ENCODE measurements at places on chromosomes 11 and 22.

DNA sequence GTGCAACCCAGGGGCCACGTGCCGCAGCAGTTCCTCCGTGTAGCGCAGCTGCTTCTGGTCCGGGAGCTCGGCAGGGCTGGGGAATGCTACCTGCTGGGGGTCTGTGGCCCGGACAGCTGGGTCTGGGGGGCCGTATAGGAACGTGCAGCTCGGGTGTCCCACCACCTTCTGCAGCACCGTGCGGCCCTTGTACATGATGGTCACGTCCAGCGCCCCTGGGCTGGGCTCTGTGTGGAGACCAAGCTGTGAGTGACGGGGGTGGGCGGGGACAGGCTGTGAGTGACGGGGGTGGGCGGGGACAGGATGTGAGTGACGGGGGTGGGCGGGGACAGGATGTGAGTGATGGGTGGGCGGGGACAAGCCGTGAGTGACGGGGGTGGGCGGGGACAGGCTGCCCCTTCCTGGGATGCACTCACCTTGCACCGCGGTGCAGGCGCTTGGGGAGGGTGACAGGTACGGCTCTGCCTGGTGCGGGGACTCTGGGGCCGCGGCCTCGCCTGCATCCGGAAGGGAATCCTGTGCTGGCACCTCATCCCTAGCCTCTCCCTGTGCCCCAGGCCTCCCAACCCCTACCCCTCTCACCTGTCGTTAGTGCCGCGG, 2.3 kb downstream of the IRF7 start:
- DNase-seq, result peak; percentile 67

DNA sequence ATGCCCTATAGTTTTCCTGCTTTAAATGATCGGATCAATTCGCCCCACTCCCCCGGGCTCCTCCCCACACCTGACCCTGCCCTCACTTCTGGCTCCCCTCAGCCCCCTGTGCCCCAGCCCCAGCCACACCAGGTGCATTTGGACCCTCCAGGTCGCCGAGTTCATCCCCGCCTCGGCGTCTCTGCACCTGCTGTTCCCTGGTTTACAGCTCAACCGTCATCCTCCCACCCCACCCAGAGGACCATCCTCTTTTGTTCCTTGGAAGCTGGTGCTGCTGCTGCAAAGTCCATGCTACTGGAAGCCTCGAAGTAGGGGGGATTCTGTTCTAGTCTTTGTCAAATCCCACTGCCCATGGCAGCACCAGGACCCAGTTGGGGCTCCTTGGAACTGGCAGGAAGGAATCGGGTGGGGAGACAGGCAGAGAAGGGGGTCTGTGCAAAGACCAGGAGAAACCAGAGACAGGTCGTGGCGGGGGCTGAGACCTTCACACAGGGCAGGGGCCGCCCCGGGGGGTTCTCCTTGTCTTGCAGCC, 4.5 kb upstream of the MUC5B start:
- DNase-seq, result no peak

DNA sequence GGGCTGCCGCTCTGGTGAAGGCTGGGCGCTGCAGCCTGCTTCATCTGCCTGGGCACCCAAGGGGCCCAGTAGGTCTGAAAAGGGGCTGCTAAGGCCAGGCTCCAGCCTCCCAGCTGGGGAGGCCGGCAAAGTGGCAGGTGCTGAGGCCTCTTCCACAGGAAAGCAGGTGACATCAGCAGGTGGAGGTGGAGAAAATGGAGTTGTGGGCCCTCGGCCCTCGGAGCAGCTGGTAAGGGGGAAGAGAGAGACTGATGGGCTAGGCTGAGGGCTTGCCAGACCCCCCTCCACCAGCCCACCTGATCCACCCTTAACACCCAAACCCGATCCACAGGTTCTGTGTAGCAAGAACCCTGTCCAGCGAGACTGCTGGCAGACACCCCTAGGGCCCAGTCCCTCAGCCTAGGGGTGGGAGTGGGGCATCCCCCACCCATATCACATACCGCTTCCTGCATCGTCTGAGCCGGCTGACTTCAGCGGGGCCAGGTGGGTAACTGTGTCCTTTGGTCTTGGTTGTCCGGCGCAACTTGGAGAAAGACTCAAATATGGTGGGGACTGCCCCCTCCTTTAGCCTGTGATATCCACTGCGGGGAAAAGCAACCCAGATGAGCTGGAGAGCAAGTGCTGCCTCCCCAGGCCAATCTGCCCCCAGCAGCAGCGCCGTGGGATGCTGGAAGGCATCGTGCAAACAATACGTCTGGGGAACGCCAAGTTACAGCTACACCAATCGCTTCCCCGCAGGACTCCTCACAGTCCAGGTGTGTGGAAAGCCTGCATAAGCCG, 1.5 kb downstream of the THAP7 start:
- DNase-seq, result no peak

DNA sequence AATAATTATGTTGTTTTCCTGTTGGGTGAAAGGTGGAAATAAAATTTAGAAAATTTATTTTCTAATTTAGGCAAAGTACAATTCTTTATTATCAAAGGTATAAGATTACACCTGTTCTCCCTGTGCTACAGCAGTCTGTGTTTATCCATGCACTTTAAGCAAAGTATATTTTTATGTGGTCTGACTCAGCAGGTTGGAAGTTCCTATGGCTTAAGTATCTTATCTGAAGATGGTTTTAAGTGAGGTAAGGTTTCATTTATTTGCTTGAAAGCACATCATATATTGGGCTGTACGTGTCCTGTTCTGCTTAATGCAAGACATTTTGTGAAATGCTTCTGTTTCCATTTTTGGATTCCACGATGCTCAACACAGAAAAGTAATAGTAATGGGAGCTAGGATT, 14.6 kb downstream of the PPME1 start:
- no peak for DNase-seq

- no peak for DNase-seq
Measured at GRCh38 chr11:98099371-98099770, 921.4 kb upstream of the CNTN5 start.

DNA sequence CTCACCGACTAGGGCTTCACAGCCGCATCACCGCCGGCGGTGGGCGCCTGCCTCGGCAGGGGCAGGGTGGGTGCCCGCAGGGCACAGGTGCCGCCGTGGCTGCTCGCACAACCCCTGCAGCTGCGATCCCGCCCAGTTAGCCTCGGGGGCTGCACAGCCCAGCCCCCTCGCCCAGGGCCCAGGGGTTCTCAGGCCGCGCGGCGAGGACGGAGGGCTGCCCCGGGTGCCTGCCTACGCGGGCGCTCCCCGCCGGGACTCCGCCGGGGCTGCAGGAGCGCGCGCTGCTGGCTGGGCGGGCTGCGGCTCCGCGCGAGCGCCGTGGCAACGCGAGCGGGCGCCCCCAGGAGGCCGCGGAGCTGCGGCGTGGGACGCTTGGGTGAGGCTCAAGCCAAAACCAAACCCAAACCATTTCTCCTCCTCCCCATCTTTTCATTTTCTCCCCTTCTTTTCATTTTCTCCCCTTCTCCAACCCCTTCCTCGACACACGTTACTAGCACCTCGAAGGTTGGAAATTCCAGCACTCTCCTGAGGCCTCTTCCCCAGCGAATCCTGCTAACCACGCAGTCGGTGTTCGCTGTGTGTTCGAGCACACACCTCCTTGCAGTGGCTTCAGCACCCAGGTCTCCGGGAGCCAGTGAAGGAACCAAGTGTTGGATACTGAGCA, at the start of gene MICAL3:
Gene MICAL3, minus strand, starts transcription at position 286 of the 664 bp plus-strand sequence. CDS start 117,749 bp downstream, outside the sequence.
- DNase-seq, result peak; percentile 49

DNA sequence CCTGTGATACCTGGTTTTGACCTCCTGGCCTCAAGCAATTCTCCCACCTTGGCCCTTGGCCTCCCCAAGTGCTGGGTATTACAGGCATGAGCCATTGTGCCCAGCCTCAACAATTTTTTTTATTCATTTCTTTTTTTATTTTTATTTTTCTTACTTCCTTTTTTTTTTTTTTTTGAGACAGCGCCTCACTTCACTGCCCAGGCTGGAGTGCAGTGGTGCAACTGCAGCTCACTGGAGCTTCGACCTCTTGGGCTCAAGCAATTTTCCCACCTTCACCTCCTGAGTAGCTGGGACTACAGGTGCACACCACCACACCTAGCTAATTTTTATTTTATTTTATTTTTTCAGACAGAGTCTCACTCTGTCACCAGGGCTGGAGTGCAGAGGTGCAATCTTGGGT, 25.5 kb upstream of the CECR2 start:
- no peak for DNase-seq

DNA sequence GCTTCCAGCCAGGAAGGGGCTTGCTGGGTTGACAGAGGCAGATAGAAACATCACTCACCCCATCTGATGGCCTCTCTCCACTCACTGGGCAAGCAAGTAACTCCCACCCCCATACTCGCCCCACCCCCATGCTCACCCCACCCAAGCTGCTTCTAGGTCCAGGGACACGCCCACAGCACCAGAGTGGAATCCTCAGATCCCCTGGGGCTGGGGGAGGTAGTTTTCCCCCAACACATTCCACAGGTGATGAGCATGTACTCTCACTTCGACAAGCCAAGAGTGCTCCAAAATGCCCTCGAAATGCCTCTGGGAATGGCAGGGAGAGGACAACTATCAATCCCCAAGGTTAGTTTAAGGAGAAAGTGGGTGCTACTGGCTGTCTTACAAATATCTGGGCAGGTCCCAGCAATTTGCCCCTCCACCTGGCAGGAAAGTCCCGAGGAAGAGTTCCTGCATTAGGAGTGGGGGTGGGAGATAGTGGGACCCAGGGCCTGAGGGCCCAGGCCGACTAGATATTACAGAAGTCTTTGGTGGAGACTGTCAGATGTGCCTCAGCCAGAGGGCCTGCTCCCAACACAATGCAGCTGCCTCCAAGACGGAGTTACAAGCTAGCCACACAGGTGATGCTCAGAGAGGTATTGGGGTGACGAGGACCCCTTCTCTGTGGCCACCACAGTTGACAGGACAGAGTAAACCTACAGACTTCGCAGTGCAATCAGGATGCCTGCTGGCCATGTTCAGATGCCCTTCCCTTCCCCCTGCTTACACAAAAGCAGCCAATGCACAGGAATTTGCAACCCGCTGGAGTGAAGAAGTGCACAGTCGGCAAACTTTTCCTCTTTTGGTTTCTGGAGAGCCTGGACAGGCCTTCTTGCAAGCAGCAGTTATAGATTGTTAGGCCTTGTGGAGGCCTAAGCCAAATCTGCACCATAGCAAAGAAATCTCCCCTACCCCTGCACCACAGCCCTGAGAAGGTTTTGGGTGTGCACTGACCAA, 2.9 kb upstream of the LMO1 start:
- DNase-seq, result no peak
